Stimulated activated CD8-positive, alpha-beta memory T cell treated with anti-CD3 and anti-CD28 coated beads, Interleukin-12 subunit alpha, Interleukin-12 subunit beta, amount 100 ng/mL, for 1 hour (primary cell): ENCODE measurements at places on chromosomes 16 and 17.

GRCh38 chr17:80212511-80212910 is 7.6 kb downstream of the SGSH start:
- DNase-seq, result no peak

DNA sequence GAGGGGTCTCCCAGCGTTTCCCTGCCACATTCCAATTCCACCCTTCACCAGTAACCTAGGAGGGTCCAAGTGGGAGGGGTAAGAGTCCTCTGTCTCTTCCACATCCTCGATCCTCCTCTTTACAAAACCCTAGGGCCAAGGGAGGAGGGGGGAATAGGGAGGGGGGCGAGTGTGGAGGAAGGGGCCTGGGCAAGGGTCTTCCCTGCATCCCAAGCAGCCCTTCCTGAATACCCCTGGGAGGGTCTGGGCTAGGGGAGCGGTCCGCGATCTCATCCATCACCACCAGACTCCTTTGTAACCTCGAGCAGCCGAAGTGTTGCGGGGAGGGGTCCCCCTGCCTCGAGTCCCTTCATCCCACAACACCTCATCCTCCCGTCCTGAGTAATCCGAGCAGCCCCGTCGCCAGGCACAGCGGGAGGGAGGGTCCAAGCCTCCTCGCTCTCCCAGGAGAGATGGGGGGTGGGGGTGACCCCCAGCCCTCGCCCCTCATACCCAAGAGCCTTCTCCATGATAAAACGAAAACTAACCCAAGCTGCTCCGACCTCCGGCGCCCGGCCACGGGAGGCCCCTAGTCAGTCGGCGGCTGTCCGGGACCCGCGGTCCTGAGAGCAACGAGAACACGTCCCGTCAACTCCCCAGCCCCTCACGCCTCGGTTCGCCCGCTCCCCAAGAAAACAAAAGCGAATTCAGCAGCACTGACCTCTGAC is 502 bp downstream of the SMPD3 start:
- no peak for DNase-seq

DNA sequence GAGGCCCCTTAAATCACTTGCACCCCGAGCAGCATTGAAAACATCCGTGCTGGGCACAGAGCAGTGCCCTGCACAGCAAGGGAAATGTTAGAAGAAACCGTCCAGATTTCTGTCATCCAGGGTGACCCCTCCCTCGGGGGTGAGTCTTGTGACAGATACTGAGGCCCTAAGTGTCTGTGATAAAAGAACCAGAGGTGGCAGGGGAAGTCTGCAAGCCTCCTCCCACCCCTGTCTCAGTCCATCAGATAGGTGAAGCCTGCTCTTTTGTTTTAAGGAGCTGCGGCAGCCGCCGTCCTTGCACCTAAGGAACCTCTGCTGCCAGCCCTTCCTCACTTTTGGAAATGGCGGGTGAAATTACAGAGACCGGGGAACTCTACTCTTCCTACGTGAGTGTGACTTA is 845 bp upstream of the NAT9 start:
- no peak for DNase-seq

DNA sequence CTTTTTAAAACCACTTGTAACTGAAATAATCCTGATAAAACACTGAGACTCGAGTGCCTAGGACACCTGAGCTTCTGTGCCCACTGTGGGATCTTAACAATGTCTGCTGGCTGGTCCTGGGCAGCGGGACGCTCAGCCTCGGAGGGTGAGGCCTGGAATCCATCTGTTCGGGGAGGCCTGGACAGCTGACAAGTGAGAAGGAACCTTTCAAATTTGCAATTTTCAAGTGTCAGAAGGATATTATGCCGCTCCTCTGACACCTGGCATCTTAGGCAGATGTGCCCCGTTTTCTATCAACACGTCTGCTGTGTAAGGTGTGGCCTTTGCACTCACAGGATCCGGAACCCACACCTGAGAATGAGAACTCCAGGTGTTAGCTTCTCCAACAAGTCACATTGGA is 33.1 kb upstream of the C16orf78 start:
- DNase-seq, result no peak

- DNase-seq, result no peak
These were observed 23.1 kb upstream of the DNAH17 start for GRCh38 chr17:78600181-78600721.

GRCh38 chr17:39965017-39965699 is 2.4 kb downstream of the GSDMA start:
- DNase-seq, result no peak

DNA sequence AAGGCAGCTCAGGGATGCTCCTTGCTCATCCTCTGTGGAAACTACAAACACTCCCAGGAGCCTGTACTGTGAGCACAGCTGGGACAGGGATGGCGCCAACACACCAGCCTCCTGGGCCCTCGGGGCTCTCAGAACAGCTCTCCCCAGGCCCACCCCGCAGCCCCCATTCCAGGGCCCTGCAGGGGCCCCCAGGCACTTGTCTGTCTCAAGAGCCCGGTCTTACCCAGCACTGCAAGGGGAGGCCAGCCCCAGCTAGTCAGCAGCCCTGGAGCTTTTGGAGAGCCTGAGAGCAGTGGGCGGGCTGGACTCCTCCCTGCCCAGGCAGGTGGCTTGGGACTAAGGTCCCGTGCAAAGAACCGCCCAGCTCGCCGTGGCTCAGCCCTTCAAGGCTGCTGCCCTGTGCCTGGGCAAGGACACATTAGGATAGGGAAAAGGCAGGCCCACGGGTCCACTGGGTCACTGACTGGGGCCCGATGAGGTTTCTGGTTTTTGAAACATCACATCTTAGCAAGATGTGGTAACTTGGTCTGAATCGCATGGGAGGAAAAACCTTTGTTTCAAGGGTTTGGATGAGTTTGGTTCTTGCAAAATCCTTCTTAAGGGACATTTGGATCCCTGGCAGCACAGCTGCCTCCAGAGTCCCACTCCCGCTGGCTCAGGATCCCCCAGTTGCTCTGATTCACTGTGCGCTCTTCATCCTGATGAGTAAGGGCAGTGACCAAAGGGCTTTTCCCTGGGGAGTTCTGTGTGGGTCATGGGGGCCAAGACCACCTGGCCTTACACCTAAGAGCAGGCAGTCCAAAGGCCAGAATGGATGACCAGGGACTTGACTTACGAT is 2.8 kb downstream of the DNASE1L2 start:
- no peak for DNase-seq

DNA sequence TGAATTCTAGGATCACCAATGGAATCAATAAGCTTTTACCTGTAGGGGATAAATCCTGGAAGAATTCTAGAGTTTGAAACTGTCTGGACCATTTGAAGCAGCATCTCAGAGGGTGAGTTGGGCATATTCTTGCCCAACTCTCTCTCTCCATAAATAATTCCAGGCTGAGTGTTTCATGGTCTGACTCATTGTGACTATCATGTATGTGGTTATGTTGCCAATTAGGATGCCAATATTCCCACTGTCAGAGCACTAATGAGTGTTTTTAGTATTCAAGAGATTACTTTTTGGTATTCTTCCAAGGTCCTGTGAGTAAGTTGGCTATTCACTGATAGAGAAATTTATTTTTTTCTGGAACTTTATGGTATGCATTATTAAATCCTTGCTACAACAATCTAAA is 456.9 kb downstream of the TOX3 start:
- DNase-seq, result no peak

- no peak for DNase-seq
These were observed 156.7 kb downstream of the HAPSTR1 start for GRCh38 chr16:9248162-9248561.

DNA sequence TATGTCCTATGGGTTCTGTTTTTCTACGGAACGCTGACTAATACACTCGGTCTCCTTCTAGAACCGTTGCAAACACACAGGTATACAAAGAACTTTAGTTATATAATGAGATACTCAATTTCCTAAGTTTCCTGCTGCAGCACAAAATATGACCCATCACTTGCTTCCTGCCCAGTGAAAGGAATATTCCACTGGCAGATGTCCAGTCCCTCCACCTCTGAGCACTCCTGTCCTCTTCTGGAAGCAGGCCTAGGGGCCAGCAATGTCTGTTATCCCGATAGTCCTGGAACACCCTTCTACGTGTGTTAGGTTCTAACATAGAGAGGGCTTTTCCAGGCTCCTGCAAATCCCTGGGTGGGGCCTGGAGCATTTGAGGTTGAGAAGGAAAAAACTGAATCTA is 32.7 kb downstream of the ADAMTS18 start:
- no peak for DNase-seq

GRCh38 chr17:74525781-74526288 is 5.4 kb downstream of the CD300LB start:
- DNase-seq, result no peak

GRCh38 chr16:72841506-72841905 is 206.4 kb downstream of the ZFHX3 start:
- DNase-seq, result no peak

DNA sequence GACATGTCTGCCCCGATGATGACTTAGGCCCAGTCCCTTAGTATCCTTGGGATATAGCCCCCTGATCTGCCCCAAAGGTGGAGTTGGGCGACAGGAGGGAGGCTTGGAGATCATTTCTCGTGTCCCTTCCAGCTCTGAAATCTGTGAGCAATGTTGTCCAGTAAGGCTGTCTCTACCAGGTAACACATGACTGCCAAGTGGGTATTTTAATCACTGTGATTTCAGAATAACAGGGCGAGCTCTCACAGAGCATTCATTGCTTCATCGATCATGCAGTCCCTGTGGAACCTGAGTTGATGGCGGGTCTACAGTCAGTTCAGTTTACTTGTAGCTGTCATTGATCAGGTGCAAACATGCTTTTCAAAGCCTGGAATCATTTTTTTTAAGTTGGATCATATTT is 39.2 kb downstream of the KSR1 start:
- no peak for DNase-seq

- no peak for DNase-seq
These were observed 756 bp downstream of the LUC7L3 start for GRCh38 chr17:50719924-50720794.

DNA sequence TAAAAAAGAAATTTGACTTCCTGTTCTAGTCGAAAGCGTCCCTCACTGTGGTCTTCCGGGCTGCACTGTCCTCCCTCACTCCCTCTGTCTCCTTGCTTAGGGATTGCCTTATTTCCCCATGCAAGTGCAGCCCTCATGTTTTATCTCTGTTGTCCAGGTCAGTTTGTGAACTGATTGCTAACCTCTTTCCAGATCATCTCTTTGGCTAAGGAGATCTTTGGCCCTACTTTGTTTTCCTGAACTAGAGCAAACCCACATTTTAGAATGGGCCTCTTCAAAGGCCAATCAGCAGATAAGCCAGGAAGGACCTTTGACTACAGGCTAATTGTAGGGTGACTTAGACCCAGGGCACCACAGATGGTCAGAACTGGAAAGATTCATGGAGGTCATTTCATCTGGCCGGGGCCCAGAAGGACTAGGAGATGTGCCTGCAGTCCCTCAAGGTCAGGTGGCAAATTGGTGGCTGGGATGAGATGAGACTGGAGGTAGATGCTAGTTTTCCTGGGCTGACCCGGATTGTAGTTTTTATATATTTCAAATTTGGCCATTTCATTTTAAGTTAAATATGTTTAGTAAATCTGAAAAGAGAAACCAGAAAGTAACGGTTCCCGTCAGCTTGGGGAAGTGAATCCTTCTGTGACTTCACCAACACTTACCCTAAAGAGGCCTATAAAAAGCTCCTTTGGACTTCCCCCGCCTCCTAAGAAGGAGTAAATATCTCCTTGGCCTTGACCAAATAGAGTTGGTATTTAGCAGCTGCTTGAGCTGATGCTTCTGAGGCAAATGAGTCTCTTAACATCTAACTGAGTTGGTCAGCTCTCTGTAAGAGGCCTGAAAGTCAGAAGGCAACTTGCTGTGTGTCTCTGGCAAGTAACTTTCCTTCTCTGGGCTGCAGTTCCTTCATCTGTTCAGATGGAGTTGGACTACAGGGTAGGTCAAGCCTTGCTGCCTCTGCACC is 6.2 kb upstream of the SLC25A19 start:
- no peak for DNase-seq

DNA sequence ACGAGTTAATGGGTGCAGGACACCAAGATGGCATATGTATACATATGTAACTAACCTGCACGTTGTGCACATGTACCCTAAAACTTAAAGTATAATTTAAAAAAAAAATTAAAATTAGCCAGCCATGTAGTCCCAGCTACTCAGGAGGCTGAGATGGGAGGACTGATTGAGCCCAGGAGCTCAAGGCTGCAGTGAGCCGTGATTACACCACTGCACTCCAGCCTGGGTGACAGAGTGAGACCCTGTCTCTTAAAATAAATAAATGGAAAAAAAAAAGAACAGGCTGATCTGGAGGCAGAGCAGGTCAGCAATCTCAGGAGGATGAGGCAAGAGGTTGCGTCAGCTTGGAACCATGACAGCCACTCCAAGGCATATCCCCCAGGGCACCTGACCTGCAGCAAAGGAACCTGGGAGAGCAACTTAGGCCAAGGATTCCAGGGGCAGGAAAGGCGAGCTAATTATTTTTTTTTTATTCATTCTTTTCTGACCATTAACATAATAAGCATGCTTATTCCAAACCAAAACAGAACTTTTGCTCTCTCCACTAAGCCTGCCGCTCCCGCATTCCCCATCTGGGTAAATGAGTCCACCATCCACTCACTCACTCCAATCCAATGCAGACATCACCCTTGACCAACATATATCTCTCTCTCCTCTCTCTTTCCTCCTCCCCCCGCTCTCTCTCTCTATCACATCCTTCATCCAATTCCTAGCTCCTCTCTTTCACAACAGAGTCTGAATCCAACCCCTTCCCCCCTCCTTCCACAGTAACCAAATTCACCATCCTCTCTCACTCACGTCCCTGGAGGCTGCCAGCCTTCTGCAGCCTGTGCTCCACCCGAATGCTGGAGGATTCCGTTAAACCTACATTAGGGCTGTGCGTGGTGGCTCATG is 47.7 kb downstream of the TK2 start:
- DNase-seq, result no peak

DNA sequence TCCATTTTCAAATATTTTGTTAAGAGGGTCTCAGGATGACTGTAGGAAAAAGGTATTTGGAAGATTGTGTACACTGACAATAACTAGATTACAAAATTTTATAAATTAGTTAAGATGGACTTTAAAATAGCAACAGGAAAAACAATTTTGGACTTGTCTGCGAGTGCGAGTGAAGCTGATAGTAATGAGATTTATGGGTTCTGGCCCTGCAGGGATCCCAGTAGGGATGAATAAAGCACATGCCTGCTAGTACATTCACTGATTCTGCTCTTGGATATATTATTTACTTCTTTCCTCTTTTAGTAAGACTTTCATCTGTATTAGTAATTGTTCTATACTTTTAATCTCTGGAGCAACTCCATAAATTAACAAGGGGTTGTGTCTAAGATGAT is 28.2 kb downstream of the PRKCA start:
- DNase-seq, result no peak

DNA sequence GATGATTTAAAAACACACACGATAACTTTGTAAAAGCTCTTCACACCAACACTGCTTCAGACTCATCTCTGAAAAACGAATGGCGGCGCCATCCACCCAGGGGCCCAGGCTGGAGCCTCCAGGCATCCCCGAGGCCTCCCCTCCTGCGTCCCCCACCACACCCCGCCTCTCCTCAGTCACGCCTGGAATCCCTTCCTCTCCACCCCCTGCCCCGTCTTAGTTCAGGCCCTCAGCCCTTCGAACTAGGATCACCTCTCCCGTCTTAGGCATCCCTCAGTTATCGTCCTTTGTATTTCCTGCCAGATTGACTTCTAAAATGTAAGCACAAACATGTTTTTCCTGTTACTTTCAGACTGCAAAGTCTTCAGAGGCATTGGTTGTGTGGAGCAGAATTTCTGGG is 58.3 kb downstream of the NDEL1 start:
- no peak for DNase-seq

- no peak for DNase-seq
These were observed 20.2 kb downstream of the FOXN1 start for GRCh38 chr17:28526381-28526780.

- DNase-seq, result no peak
These were observed at the start of gene LDHD for GRCh38 chr16:75116081-75116910. LDHD (minus strand) TSS chr16:75116780; CDS start chr16:75116720, 60 bp downstream.

- no peak for DNase-seq
These were observed 16.0 kb upstream of the RASL10B start for GRCh38 chr17:35715416-35715815.

- DNase-seq, result no peak
These were observed 24.8 kb downstream of the PITPNC1 start for GRCh38 chr17:67401598-67402504.
